ENCODE measurements at places on chromosomes 4 and X.

DNA sequence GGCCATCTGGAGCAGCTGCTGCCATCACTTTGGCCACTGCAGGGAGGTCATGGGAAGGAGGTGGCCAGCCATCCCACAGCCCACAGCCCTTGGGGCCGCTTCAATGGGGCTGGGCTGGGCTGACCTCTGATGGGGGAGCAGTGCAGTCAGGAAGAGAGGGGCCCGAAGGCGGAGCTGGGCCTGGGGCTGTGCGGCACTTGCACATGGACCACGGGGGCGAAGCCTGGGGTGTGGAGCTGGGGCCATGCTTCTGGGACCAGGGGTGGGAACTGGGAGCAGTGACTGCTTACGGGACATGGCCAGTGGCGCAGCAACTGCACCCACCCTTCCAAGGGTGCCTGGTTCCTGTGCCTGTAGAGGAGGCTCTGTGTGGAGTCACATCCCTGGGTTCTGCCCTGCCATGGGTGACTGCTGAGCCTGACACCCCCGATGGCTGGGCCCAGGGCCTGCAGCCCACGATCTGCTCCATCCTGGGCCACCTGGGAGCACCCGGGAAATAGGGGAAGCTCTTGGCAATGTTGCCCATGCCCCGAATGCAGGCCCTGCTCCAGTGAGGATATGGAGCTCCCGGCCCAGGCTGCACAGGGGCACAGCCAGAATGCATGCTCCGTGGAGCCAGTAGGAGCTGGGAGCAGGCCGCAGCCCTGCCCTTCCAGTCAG lies 22.4 kb upstream of the SULT1B1 start:
- DNase-seq = no peak

DNA sequence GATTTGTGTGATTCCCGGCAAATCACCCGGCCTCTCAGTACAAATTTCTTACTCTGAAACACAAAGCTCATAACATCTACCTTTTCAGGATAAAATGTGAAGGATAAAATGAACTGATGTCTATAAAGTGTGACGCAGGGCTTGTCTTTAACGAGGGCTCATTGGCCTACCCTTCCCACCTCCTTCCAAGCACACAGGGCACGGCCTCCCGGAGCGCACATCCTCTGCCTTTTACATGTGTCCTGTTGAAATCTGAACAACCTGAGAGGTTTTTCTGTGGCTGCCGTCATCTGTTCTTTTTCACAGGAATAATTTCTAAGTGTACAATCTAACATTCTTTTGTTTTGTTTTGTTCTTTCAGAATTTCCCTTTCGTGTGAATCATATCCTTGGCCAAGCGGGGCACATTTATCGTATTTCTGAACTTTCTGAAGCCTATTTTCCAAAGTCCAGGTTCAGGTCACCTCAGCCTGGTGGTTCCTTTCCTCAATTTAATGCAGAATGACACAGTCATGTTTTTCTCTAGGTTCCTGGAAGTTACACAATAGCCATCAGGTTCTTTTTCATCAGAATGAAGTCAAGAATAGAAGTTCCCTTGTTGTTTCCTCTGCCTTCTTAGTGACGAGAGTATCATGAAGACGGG lies 53.1 kb upstream of the SPRY1 start:
- DNase-seq = no peak

DNA sequence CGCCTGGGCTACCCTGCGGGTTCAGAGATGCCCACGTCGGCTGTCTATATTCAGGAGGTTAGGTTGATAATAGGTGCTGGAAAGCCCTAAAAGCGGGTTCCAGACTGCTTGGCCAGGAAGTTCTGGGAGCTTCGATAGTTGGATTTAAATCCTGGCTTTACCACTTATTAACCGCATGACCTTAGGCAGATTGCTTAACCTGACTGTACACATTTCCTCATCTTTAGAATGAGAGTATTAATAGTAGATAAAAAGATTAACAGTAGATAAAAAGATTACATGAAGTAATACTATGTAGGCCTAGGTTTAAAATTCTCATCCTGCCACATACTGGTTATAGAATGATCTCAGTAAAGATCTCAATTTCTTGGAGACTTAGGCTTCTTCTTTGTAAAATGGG lies 75.0 kb upstream of the ESX1 start:
- DNase-seq = no peak

DNA sequence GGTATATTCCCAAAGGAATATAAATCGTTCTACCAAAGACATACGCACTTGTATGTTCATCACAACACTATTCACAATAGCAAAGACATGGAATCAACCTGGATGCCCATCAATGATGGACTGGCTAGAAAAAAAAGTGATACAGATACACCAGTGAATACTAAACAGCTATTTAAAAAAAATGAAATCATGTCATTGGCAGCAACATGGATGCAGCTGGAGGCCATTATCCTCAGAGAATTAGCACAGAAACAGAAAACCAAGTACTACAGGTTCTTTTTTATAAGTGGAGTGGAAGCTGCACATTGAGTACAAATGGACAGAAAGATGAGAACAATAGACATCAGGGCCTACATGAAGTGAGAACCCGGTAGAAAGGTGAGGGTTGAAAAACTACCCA lies 81.4 kb downstream of the ANTXR2 start:
- no peak for DNase-seq

- no peak for DNase-seq
Observed at GRCh38 chr4:13399257-13399656, 84.9 kb downstream of the RAB28 start.

All from left ventricle myocardium inferior (tissue), 1 donor.